Right atrium auricular region (tissue), 2 donors: ENCODE measurements at places on chromosomes 12 and 14. TPM values are rescaled to one million over a fixed set of nuclear protein-coding genes. Genes with fewer than 3 reads are reported as not detected.

The RNASE7 gene
- not detected for total RNA-seq

The SCNN1A gene
- total RNA-seq: 18.7 TPM

The ACOT6 gene
- total RNA-seq: not detected

The STAC3 gene
- total RNA-seq: 0.59 TPM

The KRT71 gene
- not detected for total RNA-seq

The CYP46A1 gene
- 6.9 TPM for total RNA-seq

GRCh38 chr14:37972941-37973887 lies 234.5 kb upstream of the SSTR1 start:
- no peak overlapping the region for H3K4me3 ChIP-seq
- H3K27ac ChIP-seq: no peak overlapping the region
- no peaks in the 10 kb centered on the region for H3K4me1 ChIP-seq
- H3K27me3 ChIP-seq: no peaks in the 10 kb centered on the region
- DNase-seq: no peak

- no peaks in the 10 kb centered on the region for H3K27me3 ChIP-seq
- no peak overlapping the region for H3K4me3 ChIP-seq
- DNase-seq: no peak
- H3K36me3 ChIP-seq: no peaks in the 10 kb centered on the region
- no peaks in the 10 kb centered on the region for H3K4me1 ChIP-seq
- no peak overlapping the region for H3K27ac ChIP-seq
Observed at GRCh38 chr14:104282332-104283196, 144.2 kb downstream of the KIF26A start.

DNA sequence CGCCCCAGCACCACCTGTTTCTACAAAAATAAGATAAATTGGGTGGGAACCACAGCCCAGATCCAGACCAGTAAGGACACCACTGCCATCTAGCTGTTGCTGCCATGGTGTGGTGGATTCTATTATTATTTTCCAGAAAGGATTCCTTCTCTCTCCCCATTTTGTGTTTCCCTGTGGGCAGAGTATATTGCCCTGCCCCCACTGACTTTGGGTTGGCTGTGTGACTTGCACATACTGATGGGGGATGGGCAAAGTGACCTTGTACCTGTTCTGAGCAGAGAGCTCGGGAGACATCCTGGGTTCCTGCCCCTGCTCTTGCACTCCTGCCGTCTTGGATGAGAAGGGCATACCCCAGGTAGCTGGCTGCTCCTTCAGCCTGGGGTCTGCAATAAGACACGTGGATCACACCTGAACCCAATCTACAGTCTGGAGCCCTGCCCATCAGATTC lies 24.3 kb downstream of the MOAP1 start:
- H3K27ac ChIP-seq: no peak overlapping the region
- no peaks in the 10 kb centered on the region for H3K27me3 ChIP-seq
- H3K36me3 ChIP-seq: no peaks in the 10 kb centered on the region
- no peak for DNase-seq
- no peaks in the 10 kb centered on the region for H3K4me1 ChIP-seq

DNA sequence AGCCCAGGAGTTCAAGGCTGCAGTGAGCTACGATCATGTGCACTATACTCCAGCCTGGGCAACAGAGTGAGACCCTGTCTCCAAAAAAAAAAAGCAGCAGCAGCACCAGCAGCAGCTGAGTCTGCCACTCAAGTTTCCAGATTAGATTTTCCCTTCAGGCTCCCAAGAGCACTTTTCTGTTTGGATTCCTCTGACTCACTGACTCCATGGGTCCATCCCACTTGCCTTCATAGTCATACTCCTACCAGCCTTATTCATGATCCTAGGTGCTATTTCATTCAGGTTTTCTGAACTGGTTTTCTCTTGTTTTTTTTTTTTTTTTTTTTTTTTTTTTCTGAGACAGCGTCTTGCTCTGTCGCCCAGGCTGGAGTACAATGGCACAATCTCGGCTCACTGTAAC lies 6.8 kb upstream of the TWF1 start:
- no peak overlapping the region for H3K4me3 ChIP-seq
- no peaks in the 10 kb centered on the region for H3K36me3 ChIP-seq
- H3K27me3 ChIP-seq: no peaks in the 10 kb centered on the region
- H3K27ac ChIP-seq: no peak overlapping the region
- no peak for DNase-seq

- no peak for DNase-seq
- H3K27me3 ChIP-seq: no peaks in the 10 kb centered on the region
- H3K4me1 ChIP-seq: no peaks in the 10 kb centered on the region
- no peak overlapping the region for H3K4me3 ChIP-seq
- no peaks in the 10 kb centered on the region for H3K36me3 ChIP-seq
Observed at GRCh38 chr12:92973614-92974013, 44.5 kb upstream of the EEA1 start.

DNA sequence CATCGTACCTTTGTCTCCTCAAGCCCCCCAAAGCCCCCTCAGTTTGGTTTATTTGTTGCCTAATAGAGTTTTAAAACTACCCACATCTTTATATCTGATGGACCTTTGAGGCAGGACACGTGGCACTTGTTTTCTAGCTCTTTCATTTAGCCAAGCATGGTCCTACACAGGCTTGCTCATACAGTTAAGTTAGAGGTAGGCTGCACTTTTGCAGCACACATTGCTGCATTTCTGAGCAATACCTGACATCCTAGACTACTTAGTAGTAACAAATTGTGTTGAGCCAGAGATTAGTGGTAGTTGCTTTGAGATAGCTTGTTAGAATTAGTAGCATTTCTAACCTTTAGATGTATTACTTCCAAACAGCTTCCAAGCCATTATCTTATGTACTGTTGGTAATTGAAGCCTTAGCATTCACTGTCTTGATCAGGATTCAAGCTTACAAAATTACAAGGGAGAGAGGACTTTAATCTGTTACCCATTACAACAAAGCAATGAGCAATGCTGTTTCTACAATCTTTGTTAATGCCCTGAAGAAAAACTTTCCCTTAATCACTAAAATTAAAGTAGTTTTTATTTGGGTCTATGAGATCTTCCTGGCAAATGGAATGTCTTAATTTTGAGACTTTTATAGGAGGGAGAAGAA lies 96.6 kb downstream of the WNK1 start:
- no peak overlapping the region for H3K27ac ChIP-seq
- no peaks in the 10 kb centered on the region for H3K36me3 ChIP-seq
- H3K27me3 ChIP-seq: no peaks in the 10 kb centered on the region

DNA sequence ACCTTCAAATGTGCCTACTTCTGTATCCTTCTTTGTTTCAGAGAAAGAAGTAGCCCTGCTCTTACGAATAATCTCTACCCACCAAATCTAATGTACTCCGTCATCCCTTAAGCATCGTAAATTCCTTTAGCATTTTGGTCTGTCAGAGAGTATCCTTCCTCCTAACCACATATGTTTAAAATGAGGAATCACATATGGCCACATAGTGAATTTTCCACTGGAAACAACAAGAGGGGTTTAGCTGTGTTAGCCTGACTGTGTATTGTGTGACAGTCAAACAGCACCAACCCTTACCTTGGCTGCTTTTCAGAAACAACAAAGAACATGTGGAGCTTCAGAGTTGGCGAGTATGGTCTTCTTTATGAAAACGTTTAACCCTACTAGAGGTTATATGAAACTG lies 5.5 kb downstream of the LUM start:
- no peaks in the 10 kb centered on the region for H3K27me3 ChIP-seq
- peak overlapping the region; percentile 58 for H3K27ac ChIP-seq
- DNase-seq: no peak
- no peak overlapping the region for H3K4me3 ChIP-seq

DNA sequence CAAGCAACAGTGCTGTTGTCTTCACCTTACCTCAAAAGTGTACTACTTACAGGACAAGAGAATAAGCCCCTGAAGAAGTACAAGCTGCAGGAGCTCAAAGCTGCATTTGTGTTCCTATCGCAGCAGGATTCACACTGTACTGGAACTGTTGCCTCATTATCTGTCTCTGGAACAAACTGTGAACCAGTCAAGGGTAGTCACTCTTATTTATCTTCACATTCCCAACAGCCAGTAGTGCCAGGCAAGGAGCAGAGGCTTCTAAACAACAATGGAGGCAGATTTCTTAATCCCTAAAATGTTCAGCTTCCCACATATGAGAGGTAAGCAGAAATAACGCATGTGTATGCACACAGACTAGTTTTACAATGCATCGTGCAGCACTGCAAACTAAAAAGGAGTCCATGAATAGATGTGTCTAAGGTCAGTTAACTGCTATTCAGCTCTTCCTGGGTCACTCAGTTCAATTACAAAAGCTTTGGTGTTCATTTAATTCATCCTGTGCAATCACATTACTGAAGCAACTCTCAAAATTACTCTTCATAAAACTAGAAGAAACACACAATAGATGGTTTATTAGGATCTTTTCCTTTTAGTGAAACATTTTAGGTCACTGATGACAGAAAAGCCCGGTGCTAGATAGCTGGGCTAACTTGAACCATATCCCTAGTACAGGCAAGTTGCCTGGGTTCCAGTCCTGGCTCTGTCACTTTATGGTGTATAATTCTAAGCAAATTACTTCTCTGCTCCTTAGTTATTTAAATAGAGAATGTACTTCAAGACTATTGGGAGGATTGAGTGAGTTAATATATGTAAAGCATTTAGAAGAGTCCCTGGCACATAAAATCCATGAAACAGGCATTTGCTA lies 2.7 kb downstream of the APPL2 start:
- DNase-seq: no peak
- H3K27me3 ChIP-seq: no peaks in the 10 kb centered on the region
- H3K4me3 ChIP-seq: peak overlapping the region; percentile 11
- no peaks in the 10 kb centered on the region for H3K4me1 ChIP-seq
- peaks cover 7% of the 10 kb centered on the region for H3K36me3 ChIP-seq
- H3K27ac ChIP-seq: peak overlapping the region; percentile 99

GRCh38 chr14:89504091-89504490 lies 87.1 kb upstream of the FOXN3 start:
- no peaks in the 10 kb centered on the region for H3K27me3 ChIP-seq
- H3K27ac ChIP-seq: no peak overlapping the region
- no peak for DNase-seq
- no peak overlapping the region for H3K4me3 ChIP-seq

DNA sequence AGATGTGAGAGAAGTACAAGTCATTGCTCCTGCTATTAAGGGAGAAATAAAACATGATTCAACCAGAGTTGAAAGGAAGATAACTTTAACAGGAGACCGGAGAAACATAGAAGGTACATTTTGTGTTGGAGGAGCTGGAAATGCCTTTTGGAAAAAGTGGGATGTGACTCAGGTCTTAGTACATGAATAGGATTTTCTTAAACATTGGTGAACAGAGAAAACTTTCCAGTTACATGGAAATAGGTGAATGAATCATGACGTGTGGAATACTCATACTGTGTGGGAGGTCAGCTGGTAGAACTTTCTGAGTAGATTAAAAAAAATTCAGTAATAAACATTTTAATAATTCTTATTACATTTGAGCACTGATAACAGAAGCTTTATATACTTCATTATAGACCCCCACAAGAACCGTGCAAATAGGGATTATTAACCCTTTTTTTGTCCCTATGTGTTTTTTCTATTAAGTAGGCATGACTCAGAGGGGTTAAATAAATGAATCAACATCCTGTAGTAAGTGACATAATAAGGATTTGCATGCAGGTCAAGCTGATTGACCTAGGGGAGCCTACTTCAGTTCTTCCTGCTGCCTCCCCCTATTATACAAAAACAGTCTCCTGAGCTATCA lies 710.5 kb downstream of the NOVA1 start:
- no peak for DNase-seq
- H3K4me3 ChIP-seq: no peak overlapping the region
- H3K27ac ChIP-seq: no peak overlapping the region
- H3K36me3 ChIP-seq: no peaks in the 10 kb centered on the region
- no peaks in the 10 kb centered on the region for H3K4me1 ChIP-seq

DNA sequence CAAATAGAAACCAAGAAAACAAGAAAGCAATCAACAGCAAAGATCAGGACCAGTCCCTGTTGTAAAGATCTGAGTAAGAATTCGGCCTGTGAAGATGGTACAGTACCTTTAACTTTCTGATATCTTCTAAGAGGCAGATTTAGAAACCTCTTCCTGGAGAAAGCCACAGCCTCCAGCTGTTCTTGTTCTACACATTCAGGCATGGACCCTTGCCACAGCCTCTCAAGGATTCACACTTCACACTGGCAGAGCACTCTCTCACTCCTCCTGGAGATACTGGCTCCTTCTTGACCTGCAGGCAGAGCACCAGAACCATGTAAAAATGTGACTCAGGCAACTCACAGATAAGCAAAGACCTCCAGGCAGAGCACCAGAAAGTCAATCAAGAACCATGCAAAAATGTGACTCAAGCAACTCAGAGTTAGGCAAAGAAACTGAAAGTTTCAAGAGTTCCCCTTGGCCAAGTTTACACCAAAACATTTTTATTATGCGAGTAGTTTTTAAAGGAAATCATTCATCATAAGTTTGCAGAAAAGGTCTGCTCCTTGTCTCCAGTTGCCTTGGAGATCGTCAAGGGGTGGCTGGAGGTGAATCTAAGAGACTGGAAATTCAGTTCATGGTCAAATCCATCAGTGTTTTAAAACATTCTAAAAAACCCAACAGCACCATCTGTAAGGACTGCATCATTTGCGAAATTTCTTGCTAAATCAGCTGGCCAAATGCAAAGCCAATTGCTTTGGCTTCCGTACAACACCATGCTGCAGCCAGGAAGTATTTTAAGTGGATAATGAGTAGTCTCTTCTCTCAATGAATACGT lies 119.3 kb upstream of the MDM1 start:
- no peaks in the 10 kb centered on the region for H3K4me1 ChIP-seq
- H3K27ac ChIP-seq: no peak overlapping the region
- H3K27me3 ChIP-seq: no peaks in the 10 kb centered on the region
- H3K36me3 ChIP-seq: no peaks in the 10 kb centered on the region
- H3K4me3 ChIP-seq: peak overlapping the region; percentile 1

GRCh38 chr14:32702562-32702961 lies 236.1 kb upstream of the NPAS3 start:
- DNase-seq: peak; percentile 64
- H3K27ac ChIP-seq: peak overlapping the region; percentile 75
- H3K36me3 ChIP-seq: no peaks in the 10 kb centered on the region
- H3K4me3 ChIP-seq: no peak overlapping the region
- no peaks in the 10 kb centered on the region for H3K27me3 ChIP-seq

DNA sequence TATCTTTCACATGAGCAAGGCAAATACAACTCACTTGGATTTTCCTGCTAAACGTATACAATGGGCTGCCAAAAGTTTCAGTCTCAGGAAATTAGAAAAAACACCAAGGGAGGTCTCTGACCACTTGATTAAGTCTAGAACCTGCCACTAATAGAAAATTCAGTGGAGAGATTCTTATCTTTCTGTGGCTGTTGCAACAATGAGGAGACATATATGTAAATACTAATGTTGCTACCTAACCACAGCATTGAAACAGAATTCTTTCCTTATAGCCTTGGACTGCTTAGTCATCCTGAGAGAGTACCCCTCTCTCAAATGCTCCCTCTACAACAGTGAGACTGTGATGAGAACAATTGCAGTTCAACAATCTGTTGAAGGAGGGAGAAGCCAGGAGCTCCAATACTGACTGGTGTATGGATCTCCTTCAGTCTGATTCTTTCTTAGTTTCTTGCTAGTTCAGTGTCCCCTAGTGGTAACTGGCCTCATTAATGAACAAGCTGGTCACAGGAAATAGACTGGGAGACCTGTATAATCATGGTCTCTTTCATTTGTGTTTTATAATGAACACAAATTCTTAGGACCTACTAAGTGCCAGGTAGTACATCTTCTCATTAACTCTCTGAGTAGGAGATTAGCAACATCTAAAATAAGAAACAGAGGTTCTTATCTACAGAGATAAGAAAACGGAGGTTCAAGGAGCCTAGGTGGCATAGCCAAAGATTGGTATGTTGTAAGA lies 164.5 kb downstream of the SLC38A4 start:
- peak overlapping the region; percentile 64 for H3K27ac ChIP-seq
- no peak overlapping the region for H3K4me3 ChIP-seq
- H3K4me1 ChIP-seq: no peaks in the 10 kb centered on the region
- no peaks in the 10 kb centered on the region for H3K27me3 ChIP-seq
